ENCODE measurements at places on chromosomes 5 and 9.

GRCh38 chr5:143946837-143947236 is 134.9 kb downstream of the HMHB1 start:
- DNase-seq: no peak

DNA sequence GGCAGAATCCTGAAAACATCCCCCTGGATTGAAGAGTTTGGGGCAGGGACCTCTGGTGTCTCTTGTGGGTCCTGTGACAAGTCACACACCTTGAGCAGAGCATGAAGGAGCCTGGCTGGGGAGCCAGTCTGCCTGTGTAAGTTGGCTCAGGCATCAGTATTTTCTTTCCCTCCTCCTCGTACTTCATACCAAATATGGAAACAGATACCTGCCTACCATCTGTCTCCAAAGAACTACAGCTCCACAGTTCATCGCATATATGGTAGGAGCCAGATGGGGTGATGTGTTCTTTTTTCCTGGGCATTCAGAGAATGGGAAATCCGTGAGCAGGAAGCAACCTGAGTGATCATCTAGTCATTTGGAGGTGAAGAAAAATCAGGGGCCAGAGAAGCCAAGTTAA is 177.3 kb upstream of the RAD23B start:
- no peak for DNase-seq

DNA sequence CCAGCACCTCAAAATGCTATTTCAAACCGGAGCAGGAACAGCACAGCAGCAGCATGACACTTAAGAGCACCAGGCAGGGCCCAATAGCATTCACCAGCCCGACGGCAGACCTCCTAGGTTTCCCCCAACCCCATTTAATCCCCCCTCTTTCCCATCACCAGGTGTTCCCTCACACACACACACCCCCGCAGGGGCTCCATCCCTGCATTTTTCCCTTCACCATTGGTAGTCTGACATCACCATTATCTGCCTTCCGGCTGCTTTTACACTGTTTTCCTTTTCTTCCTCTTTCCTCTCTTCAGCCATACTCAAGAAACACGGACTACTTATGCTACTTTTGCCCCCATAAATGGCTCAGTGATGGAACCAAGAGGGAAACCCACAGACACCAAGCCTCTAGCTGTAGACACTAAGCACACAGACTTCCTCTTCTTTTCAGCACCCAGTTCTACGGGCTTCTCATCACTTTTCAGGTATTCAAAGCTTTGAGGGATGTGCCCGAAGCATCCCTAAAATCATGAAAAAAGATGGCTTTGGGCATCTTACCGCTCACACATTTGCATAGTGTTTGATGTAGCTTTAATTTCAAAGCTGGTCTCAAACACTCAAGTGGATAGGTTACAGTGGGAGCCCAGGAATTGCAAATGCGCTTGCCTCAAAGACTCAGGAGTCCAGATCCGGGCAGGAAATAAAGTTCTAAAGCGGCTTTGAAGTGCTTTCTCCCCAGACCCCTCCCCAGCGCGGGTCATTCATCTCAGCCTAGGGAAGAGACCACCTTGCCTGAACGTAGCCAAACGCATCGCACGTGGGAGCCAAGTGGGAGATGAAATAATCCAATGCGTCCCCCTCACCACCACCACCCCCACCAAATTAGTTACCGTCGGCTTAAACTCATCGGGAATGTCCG is 141.5 kb downstream of the TSSK1B start:
- DNase-seq: peak; percentile 20

DNA sequence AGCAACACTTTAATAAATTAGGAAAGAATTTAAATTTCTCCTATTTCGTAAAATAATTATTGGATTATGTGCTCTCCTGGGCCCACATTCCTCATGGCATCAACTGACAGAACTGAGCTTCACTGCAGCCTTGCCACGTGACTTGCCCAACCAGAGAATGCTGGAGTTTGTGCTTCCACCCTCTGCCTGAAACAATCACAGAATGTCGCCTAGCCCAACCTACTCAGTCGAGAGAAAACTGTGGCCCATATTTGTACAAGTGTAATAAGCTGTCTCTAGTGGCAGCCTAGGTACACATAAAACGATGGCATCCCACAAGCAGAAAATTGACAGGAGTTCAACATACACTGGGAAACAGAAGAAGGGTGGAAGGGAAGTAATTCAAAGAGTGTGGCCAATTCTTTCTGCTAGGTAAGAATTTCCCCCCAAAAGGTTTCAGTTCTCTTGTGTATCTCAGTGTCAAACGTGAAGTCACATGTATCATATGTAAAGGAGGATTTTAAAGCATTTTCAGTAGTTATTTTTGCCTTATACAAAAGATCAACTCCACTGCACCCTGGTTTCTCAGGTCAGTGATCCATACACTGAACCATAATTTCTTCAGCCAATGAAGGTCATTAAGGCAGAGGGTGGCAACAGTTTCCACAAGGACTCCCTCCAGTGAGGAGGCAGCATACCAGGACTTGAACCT is 41.7 kb downstream of the ZNF608 start:
- DNase-seq: no peak

- peak; percentile 69 for DNase-seq
These were observed 423.8 kb downstream of the SPOCK1 start for GRCh38 chr5:137075163-137075970.

GRCh38 chr9:98248737-98249474 is 6.5 kb downstream of the TBC1D2 start:
- peak; percentile 38 for DNase-seq

GRCh38 chr9:105912863-105913516 is 218.6 kb downstream of the TMEM38B start:
- peak; percentile 57 for DNase-seq

GRCh38 chr5:40235471-40236400 is 444.0 kb upstream of the PTGER4 start:
- DNase-seq: no peak

- no peak for DNase-seq
These were observed 70.8 kb downstream of the MRPL36 start for GRCh38 chr5:1728846-1729245.

GRCh38 chr9:2872931-2873323 is 29.0 kb upstream of the PUM3 start:
- DNase-seq: no peak

DNA sequence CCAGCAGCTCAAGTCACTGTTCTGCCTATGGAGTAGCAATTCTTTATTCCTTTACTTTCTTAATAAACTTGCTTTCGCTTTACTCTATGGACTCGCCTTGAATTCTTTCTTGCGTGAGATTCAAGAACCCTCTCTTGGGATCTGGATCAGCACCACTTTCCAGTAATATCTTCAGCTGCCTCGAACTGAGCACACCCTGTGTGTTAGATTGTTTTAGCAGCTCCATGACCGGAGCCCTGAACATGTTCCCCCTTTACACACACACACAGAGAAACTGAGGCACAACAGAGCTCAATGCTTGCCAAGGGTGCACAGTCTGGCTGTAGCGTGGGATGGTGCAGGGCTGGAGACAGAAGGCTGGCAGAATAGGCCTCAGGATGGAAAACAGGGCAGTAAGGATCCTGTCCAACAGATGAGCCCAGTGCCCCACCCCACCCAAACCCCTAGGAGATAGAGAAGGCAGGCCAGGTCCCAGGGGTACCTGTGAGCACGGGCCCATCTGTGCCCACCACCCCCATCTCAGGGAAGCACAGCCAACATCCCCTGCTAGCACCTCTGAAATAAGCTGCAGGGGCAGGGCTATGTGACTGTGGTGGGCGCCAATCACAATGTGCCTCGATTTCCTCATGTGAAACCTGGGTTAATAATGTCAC is 27.9 kb downstream of the BICD2 start:
- DNase-seq: no peak

- DNase-seq: no peak
These were observed 611 bp downstream of the PCDHA3 start for GRCh38 chr5:140801494-140801841.

GRCh38 chr5:132011622-132012343 is at the start of gene ACSL6:
Gene ACSL6, minus strand, starts transcription at chr5:132011658. Its CDS starts 105 bp downstream, at chr5:132011553.
- peak; percentile 38 for DNase-seq

- no peak for DNase-seq
These were observed 3.4 kb upstream of the GALNT12 start for GRCh38 chr9:98804083-98804482.

- no peak for DNase-seq
These were observed 27.6 kb downstream of the KIF4B start for GRCh38 chr5:155040984-155041653.

DNA sequence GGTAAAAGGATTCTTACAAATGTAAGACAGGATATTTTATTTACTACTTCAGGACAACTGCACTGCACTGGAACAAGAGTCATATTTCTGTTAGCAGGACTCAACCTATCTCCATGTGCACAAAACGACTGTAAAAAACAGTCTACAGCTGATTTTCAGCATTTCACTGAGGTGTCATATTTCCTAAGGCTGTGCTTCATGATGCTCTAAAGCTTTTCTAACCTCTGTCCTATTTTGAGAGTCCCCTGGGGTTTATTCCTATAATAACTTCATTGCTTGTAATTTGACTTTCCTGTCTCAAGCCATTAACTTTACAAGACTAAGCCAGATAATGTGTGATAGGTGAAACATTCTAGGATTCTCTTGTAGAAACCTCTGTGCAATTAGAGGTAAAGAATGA is 472.3 kb downstream of the HINT1 start:
- DNase-seq: no peak

- no peak for DNase-seq
These were observed 310.0 kb downstream of the GLIS3 start for GRCh38 chr9:3989915-3990314.

GRCh38 chr9:127199001-127199791 is 65.4 kb upstream of the GARNL3 start:
- DNase-seq: peak; percentile 72

DNA sequence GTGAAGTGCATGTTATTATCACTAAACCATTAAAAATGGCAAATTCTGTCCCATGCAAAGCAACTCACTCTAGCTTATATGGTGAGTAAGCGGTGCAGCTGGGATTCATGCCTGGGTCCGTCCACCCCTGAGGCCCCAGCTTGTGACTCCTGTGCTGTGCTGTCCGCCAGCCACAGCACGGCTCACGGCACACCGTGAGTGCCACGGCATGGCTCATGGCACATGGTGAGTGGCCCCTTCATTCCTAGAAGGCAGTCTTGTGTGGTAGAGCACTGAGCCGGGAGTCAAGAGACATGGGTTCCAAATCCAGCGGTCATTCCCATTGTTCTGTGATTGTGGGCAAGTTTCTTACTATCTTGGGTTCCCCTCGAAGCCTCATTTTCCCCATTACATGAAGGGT is 18.8 kb downstream of the RGS3 start:
- DNase-seq: no peak

GRCh38 chr5:96936431-96937320 is 796 bp downstream of the LNPEP start:
- DNase-seq: peak; percentile 34

DNA sequence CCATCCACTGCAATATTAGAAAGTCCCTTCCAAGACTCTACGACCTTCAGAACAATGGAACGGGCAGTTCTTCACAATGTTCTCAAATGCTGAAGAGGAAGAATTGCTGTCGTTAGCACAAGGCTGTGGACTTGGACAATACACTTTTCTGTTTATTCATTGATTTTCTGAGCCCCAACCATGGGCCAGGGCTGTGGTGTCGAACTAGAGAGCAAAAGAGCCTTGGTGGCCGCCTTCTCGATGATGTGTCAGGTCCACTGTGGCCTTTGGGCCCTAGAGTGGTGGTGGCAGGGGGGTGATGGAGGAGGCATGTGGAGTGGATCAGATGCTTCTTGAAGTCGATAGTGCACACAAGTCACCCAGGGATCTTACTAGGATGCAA is 18.5 kb upstream of the KIF12 start:
- no peak for DNase-seq

- DNase-seq: no peak
These were observed 26.0 kb upstream of the GRIN3A start for GRCh38 chr9:101764472-101764871.

DNA sequence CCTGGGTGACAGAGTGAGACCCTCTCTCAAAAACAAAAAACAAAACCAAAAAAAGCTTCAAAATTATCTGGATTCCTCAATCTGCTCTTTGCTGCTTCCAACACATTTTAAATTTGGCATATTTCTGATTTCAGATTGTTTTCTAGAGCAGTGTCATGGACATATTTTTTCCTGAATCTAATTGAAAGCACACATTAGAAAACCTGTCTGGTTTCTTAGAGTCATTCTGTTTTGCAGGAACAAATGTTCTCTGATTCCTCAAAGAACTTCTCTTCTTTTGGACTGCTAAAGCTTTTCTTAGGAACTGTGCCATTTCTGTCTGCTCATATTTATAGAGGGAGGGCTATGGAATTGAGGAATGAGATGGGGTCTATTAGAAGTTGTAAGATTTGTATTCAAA is 81.6 kb downstream of the RAI14 start:
- no peak for DNase-seq

DNA sequence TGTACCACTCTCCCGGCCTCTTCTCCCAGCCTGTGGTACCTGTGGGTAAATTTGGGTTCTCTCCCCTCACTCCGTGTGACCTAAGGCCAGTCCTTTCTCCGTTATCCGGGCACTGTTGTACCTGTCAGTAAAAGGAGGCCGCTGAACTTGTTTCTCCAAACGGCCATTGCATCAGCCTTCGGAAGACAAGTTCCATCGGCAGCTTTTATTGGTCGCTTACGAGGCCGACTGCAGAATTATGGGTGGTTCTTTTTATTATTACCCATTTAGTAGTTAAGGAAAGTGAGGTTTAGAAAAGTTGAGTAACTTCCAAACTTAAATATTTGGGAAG is 558 bp downstream of the GRPEL2 start:
- peak; percentile 13 for DNase-seq

DNA sequence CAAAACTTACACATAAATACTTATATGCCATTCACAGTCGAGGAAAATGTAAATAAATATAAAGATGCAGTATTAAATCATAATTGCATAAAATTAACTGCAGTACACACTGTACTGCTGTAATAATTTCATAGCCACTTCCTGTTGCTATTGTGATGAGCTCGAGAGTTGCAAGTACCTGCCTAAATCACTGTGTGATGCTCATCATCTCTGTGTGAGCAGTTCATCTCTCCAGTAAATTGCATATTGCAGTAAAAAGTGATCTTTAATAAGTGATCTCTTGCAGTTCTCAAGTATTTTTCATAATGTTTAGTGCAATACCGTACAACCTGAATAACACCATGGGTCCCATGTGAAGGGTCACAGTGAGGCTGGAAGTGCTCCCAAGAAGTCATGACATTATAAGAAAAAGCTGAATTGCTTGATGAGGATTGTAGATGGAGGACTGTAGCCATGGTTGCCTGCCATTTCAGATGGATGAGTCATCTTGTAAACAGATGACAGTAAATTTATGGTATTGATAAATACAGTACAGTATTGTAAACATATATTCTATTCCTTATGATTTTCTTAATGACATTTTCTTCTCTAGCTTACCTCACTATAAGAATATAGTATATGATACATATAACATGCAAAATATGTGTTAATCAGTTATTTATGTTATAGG is 34.9 kb downstream of the SYK start:
- no peak for DNase-seq

DNA sequence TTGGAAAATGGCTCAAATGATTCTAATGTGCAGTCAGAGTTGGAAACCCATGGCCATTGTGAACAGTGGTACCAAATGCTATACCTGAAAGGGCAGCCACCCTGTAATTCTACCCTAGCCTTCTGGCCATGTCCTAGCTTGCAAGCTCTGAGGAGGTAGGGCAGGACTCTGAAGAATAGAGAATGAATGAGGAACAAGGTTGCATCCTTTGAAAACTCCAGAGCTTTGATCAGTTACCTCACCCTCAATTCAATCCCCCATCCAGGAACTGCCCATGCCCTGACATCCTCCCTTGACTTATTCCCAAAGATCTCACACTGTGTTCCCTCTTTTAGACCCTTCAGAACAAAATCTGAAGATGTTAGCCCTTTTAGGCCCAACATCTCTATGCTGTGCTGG is 17.8 kb upstream of the ERMP1 start:
- no peak for DNase-seq

Measured in urothelium cell line (cell line).